MV-4-11 (cell line): ENCODE measurements at places on chromosomes 2 and 18.

DNA sequence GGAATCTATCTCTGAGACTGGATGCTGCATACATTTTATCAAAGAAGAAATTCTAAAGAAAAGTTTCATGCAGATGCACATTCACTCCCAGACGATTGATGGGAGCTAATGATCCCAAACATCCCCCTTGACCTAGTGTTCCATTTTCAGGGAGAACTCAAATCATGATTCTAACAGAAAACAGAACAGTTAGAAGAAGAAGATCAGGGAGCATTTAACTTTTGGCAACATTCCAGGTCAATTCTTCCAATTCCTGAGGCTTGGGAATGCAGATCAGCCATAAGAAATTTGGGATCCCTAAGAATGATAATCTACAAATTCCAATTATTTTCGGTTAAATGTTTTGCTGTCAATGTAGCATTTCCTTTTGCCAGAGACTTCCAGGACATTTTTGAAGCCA, 96.6 kb downstream of the CPO start:
- no peak for DNase-seq

- DNase-seq, result no peak
Measured at GRCh38 chr2:119827866-119828507, 68.3 kb downstream of the PTPN4 start.

DNA sequence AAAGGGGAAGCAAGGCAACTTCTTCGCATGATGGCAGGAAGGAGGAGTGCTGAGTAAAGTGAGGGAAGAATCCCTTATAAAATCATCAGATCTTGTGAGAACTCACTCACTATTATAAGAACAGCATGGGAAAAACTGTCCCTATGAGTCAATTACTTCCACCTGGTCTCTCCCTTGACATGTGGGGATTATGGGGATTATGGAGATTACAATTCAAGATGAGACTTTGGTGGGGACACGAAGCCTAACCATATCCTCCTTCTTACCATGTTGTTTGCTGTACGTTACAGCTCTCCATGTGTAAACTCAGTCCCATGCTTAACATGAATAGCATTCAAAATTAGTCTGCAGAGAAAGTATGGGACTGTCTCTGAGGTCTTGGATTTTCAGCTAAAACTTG, 1096.8 kb upstream of the ACVR2A start:
- DNase-seq, result no peak

- no peak for DNase-seq
Measured at GRCh38 chr2:230873661-230874401, 9.1 kb downstream of the ITM2C start.

GRCh38 chr2:147198651-147199171, 646.1 kb upstream of the ACVR2A start:
- no peak for DNase-seq

DNA sequence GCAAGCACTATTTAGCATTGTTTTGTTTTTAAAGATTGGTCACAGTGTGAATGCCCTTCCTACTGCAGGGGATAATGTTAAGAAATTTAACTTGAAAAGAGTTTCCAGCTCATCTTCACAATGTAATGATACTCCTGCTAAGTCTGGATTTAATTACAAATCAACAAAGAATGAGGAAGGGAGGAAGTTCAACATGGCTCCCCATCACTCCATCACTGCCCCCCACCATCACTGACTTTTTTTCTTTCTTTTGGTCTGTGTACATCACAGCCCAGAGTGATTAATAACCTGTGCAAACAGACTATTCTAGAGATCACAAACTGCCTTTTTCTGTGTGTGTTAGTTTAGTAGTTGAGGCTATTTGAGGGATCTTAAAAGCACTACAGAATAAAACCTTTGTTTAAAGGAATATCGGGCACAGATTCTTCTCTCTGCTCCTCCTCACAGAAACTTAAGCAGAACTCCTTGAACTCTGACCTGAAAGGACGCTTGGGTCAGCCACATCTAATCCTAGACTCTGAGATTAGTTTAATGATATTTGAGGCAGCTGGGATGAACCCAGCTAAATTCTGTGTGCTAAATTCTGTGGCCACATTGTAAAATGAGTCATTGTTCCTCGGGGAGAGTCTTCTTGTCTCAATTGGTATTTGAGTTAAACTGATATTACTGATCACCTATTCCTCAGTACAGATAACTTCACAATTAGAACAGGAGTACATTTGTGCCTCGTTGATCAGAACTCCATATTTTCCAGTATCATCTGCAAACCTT, 47.8 kb downstream of the SATB2 start:
- no peak for DNase-seq

GRCh38 chr2:43874776-43875451, 36.1 kb downstream of the ABCG8 start:
- DNase-seq, result no peak

GRCh38 chr2:75238670-75239330, 39.5 kb upstream of the TACR1 start:
- no peak for DNase-seq

DNA sequence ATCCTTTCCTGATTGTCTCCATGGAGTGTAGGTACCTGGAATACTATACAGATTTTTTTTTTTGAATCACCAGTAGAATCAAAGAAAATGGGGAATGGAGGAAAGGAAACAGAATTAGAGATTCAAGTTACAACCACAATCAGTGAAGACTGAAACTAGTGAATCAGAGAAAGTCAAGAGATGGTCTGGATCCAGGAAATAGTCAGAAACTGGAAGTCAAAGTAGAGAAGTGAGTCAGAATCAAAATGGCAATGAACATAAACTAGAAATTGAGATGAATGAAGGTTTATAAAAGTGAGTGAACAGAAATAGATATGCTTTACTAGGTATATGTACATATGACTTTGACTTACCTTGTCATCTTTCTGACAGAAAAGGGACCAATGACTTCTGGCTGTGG, 579.0 kb downstream of the PLCL1 start:
- peak; percentile 30 for DNase-seq

GRCh38 chr2:179927041-179927440, 65.6 kb upstream of the ZNF385B start:
- DNase-seq, result no peak

DNA sequence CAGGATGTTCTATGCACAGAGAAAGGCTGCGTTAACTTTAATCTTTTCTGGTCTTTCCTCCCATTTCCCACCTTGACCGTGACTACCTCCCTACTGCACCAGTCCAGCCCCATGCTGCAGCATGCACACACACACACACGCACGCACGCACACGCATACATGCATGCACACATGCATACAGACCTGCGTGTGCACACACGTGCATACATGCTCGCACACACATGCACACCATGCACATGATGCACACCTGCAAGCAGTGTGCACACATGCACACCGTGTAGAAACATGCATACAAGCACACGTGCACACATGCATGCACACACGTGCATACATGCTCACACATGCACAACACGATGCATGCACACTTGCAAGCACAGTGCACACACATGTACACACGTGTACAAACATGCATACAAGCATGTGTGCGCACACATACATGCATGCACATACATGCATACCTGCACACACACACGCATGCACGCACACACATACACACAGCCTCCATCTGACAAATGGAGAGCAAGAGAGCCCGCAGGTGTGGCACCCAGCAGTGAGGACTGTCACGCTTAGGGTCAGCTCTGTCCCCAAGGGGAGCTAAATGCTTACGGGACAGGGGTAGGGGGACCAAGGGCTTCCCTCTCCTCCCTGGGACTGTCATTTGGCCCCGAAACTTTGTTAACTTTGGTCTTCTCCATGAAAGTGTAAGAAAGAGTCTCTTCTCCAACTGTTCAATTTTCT, 18.2 kb downstream of the SNORC start:
- DNase-seq, result no peak
